Nephron progenitor cell (in vitro differentiated cells): ENCODE measurements at places on chromosomes 7 and 10.

GRCh38 chr10:52486840-52487611 lies 172.9 kb downstream of the DKK1 start:
- DNase-seq: no peak

DNA sequence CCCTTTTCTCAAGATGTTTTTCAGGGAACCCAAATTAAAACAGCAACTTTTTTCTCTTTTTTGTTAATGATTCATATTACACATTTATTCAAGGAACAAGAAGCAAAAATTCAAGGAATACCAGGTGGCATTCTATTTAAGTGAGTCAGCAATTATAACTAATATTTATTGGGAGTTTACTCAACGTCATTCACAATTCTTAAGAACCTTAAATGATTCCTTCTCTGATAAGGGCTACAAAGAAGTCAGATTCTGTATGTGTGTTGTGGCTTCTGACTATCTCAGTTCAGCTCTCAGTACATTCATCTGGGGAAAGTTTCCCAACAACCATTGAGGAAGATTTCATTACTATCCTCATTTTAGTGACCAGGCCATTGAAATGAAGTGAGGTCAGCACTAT lies 470.7 kb upstream of the AKR1E2 start:
- DNase-seq: no peak

DNA sequence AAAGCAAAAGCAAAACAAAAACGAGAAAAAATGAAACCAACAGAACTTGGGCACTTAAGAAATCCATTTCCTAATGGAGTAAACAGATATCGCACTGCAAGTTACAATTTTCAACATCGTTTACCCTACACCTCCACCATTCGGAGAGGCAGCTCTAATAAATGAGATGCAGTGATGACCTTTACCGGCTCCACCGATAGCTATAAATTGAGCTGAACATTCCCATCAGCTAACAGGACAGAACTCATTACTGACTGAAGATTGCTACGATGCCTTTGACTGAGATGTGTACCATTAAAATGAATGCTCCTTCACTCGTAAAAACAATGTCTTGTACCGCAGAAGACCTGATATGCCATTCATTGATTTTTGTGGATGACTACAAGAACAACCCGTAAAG lies 465.6 kb downstream of the DPP6 start:
- no peak for DNase-seq

DNA sequence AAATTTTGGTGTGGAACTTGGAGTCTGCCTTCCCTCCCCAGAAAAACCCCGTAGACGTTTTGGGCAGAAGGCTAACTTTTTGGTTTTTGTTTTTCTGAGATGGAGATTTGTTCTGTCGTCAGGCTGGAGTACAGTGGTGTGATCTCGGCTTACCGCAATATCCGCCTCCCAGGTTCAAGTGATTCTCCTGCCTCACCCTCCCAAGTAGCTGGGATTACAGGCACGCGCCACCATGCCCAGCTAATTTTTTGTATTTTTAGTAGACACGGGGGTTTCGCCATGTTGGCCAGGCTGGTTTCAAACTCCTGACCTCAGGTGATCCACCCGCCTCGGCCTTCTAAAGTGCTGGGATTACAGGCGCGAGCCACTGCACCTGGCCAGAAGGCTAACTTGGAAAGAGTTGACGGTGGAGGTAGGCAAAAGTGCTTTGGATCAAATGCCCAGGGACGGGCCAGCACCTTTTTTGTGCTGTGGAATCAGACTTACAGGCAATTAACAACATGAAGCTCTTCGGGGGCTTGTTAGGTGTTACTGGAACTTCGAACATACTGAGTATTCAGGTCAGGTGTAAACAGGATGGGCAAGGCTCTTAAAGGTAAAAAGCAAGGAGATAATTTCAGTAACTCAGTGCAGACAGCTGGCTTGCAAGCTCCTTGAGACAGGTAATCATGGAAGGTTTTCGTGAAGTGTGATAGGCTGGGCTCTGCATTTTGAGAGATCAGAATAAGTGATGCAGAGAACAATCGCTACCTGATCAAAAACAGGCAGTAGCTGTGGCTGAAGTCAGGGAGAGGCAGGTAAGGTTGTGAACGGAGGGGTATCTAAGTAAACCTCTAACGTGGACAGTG lies 1.8 kb downstream of the PPP1R35 start:
- DNase-seq: no peak

DNA sequence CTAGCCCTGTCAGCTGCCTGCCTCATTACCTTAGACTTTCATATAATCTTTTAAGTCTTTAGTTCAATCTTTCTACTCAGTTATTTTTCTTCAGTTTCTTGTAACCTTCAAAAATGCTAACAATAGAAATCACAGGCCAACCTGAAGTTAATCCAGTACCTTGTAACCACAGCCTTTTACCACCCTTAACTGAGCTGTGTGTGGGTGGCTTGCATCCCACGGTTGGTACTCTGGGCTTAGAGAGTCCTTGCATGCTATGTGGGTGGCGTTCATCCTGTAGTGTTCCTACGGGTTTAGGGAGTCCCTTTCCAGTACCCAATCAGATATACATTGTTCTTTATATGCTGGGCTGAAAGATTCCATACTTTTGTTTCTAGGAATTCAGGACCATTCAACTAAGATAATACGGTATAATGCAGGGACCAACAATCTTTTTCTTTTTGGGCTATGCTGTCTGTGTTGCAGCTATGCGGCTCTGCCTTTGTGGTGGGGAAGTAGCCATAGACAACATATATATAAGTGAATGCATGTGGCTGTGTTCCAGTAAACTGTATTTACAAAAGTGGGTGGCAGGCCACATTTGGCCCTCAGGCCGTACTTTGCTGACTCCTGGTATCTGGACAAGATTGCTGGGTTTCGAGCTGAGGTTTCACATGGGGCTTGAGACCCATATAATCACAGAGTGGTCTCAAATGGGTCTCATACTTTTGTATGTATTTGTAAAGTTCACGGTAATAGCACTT lies 280.8 kb upstream of the LRGUK start:
- no peak for DNase-seq

- no peak for DNase-seq
Measured at GRCh38 chr10:21379143-21379542, 146.3 kb downstream of the SKIDA1 start.

GRCh38 chr7:159025161-159025779 lies 119.4 kb downstream of the VIPR2 start:
- no peak for DNase-seq

DNA sequence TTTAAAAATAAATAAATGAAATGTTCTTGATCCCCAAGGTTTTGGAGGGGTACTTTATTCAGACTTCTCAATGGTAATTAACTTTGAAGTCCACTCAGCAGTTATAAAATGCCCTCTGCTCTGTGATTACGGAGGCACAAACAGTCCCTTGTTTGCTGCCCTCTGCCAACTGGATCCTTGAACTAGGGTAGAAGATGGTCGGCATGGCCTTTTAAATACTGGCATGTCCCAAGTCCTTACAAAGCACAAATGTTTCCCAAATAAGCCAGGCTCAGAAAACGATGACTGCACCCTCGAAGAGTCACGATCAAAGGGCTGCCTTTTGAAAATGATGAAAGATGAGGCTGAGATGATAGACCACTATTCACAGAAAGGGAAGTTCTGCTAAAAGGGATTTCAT lies 47.0 kb downstream of the GFRA1 start:
- DNase-seq: no peak

DNA sequence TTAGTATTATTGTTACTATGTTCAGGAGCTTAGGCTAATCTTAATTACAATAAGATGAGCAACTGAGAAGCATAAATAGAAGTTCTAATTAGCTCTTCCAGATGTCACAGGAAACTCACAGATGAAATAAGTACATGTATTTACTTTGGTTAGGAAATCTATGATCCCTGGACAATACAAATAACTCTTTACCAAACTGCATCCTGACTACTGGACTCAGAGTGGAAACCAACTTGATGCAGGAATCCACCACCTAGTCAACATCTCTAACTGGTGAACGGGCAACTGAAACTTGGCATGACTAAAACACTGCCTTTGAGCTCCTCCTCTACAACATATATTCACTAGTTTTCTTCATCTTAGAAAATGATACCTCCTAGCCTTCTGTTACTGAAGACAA lies 193.2 kb downstream of the AGMO start:
- no peak for DNase-seq

DNA sequence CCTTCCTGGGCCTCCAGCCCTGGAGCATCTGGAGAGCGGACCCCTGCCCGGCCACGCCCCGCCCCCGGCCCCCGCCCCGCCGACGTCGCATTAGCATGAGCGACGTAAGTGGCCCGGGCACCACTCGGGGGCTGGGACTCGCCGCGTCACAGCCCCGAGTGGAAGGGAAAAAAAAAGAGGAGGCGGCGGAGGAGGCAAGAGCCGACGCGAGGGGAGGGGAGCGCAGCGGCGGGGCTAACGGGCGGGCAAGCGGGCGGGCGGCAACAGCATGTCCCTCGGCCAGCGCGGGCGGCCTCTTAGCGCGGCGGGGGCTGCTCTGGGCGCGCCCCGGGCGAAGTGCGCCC lies at the start of gene SLC18A3:
Gene SLC18A3 (plus strand): TSS at position 197 of the 344 bp plus-strand sequence. CDS start 431 bp downstream, outside the sequence.
- DNase-seq: no peak

DNA sequence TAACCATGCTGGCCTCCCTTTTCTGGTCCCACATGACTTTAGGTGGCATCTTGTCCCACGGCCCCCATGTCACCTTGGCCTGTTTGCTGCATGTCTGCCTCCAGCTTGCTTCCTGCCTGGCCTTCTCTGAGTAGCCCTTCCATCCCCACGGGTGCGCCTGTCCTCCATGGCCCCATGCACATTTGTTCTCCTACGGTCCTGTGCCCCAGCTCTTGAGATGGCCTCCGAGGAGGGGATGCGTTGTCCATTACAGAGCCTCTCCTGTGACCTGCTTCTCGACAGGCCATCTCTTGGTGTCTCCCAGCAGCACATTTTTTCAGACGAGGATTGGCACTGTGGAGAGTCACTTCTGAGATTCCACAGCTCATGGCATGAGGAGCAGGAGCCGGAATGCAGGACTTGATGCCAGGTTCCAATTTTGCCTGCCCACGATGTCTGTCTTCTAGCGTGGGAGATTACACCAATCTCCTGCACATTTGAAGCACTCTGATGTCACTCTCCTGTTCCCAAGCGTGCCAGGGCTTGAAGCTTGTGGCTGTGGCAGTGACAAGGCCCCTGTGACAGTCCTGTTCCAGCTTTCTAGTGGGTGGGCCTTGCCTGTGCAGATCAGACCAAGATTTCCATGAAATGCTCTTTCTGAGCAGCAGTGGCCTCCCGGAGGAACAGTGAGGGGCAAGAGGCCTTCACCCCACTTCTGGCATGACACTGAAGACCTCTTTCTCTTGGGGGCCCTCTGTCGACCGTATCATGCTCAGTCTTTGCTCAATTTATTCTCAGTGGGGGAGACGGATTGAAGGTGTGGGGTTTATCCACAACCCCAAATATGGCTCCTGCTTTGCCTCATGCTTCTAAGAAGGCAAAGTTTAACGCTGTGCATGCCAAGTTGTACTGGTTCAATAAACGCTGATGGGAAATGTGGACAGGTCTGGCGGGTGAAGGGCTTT lies 13.4 kb downstream of the WDFY4 start:
- no peak for DNase-seq

DNA sequence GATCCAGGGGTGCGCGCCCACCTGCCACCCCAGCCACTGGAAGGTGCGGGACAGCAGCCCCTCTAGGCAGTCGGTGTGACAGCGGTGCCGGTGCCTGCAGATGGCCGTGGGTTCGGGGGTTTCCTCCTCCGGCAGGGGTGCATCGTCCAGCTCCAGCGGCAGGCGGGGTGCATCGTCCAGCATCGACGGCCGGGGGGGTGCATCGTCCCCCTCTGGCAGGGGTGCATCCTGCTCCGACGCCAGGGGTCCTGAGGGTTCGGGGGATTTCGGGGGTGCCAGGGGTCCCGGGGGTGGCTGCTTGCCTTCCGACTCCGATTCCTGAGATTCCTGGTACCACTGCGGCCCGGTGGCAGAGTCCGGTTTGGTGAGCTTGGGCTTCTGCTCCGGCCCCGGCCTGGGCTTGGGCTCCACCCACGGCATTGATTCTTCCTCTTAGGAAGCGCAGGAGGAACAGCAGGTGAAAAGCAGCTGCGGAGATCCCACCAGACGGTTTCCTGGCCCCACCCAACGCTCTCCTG lies 90.2 kb upstream of the RAB18 start:
- DNase-seq: peak; percentile 3

DNA sequence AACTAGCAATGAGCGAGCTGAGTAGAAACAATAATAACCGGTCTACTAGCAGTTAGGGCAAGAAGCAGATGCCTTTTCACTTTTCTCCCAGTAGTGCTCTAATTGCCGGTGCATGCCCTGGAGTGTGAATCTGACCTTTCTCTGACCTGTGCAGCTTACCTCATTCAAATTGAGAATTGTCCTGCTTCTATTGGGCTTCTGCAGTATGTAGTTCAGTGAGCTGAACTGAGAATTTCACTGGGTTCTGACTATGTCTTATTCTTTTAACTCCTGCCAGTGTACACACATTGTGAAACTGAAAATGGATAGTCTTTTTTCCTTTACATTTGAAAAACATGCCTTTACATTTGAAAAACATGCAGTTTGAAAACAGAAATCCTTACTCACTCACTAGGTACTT lies 157.9 kb upstream of the GRM3 start:
- DNase-seq: no peak

DNA sequence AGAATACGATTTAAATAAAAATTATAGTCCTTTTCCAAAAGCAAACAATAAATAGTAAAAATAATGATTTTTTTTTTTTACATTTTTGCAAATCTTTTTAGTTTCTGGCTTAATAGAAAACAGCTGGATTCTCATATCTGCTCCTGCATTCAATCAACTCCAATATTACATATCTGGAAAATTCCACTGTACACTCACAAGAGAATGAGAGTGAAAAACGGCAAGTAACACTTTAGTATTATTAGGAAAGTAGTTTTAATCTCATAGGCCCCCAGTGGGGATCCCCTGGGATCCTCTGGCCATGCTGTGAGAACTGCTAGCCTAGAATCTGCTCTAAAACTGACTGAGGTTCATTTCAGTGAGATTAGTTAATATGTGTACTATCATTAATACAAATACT lies 128.6 kb upstream of the LRRN3 start:
- DNase-seq: no peak

DNA sequence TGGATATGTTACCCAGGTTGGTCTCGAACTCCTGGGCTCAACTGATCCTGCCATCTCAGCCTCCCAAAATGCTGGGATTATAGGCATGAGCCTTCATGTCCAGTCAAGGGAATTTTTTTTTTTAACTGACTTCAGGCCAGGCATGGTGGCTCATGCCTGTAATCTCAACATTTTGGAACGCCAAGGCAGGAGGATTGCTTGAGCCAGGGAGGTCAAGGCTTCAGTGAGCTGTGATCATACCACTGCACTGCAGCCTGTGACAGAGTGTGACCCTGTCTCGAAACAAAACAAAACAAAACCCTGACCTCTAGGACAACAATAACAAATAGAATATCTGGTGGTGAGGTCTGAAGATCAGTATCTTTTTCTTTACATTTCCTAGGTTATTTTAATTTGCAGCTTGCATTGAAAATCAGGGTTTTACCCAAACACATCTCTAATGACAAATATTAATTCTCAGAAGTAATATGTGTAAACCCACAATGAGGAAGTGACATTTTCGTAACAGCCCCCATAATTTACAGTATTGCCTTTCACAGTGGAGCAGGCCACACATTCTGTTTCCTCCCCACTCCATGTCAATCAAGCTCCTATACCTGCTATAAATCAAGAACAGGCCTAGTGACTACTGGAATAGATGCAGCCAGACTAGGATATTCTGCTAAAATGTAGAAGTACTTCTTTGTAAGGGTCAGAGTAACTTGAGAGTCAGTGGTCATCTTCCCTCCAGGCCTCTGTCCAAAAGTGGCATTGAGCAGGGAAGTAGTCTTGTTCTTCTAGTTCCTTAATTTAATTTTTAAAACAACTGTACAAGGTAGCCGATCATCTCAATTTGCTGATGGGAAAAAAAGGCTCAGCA lies 43.3 kb upstream of the ECHDC3 start:
- no peak for DNase-seq

GRCh38 chr7:47513741-47514241 lies 68.1 kb downstream of the TNS3 start:
- no peak for DNase-seq
